ENCODE measurements at places on chromosomes 13 and 19. TPM values are rescaled to one million over a fixed set of nuclear protein-coding genes. Genes with fewer than 3 reads are reported as not detected.

Gene SIGLEC14
- 0.57 TPM for total RNA-seq

Gene KLK11
- not detected for total RNA-seq

Gene ANKLE1
- 5.7 TPM for total RNA-seq

Gene PCDH9
- total RNA-seq, result 0.17 TPM

Gene ALOX5AP
- 63.3 TPM for total RNA-seq

Gene LHB
- total RNA-seq, result not detected

Gene SIGLECL1
- not detected for total RNA-seq

Gene GRWD1
- total RNA-seq, result 31.3 TPM

Gene ZNF66
- total RNA-seq, result 15.4 TPM

Gene ZIC2
- total RNA-seq, result not detected

Gene ZNF431
- 21.5 TPM for total RNA-seq

Gene DIRAS1
- total RNA-seq, result not detected

Gene MAP4K1
- 299 TPM for total RNA-seq

Gene USHBP1
- not detected for total RNA-seq

Gene FGF22
- total RNA-seq, result 1.1 TPM

Gene SYT5
- total RNA-seq, result 0.39 TPM

Gene CYP4F22
- 3.2 TPM for total RNA-seq

Gene BEST2
- total RNA-seq, result not detected

Gene SOX1
- not detected for total RNA-seq

Gene RFPL4AL1
- not detected for total RNA-seq

Gene FCGBP
- total RNA-seq, result 13.1 TPM

Gene CYP2A6
- total RNA-seq, result 0.28 TPM

Gene ZNF723
- total RNA-seq, result not detected

Gene CYP2F1
- not detected for total RNA-seq

Gene IGFL1
- total RNA-seq, result not detected

Gene CRX
- not detected for total RNA-seq

Gene CDC16
- 91.1 TPM for total RNA-seq

Gene CSNK1G2
- 127 TPM for total RNA-seq

Gene CAMSAP3
- 0.50 TPM for total RNA-seq

Gene CBARP
- 0.14 TPM for total RNA-seq

Gene BCAM
- total RNA-seq, result not detected

Gene CEACAM8
- not detected for total RNA-seq

Gene ZNF439
- total RNA-seq, result 16.0 TPM

Gene PGLYRP2
- total RNA-seq, result 0.40 TPM

Gene EDNRB
- total RNA-seq, result not detected

Gene WIZ
- 28.4 TPM for total RNA-seq

Gene S1PR4
- 133 TPM for total RNA-seq

All from activated naive CD8-positive, alpha-beta T cell treated with anti-CD3 and anti-CD28 coated beads, Interleukin-2, amount 10 ng/mL, durations not matched to agents 7 days and 5 days (primary cell).